ENCODE measurements at places on chromosomes 11 and 22.
A peak's percentile ranks its signal among the peaks of the same experiment; 100 is the strongest.

- no peak for DNase-seq
These were observed 34.6 kb downstream of the CSNK2A3 start for GRCh38 chr11:11318461-11318860.

- DNase-seq, result no peak
These were observed 73.8 kb downstream of the FAM76B start for GRCh38 chr11:95715777-95716241.

DNA sequence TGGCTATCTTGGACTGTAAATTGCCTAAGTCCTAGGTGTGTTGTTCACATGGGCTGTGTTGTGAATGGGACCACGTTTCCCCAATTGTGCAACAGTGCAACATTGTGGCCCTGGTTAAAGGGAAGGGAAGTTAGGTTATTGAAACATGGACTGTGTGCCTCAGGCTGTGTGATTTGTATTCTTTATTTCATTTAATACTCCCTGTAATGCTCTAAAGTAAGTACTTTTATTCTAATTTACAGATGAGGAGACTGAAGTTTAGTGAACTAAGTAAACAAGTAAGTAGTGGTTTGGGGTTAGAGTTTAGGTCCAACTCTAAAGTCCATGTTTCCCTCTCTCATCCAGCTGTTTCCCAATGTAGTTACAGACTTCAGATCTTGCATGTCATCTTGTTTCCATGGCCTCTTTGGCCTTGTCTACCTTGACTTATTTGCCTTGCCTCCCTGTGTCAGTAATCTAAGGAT is 77.7 kb downstream of the STIM1 start:
- no peak for DNase-seq

DNA sequence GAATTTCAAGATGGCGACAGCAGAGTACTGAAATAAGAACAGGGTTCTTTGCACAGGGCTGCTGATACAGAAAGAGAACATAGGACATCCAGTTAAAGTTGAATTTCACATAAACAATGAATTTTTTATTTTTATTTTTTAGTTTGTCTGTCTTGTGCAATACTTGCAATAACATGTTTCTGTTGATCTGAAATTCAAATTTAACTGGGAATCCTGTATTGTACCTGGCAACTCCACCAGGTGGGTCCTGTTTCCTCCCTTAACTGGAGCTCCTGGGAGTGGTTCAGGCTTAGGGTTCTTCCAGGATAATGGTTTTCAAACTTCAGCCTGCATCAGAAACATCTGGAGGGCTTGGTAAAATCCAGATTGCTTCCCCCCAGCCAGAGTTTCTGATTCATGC is 14.9 kb upstream of the SERPINH1 start:
- no peak for DNase-seq

GRCh38 chr22:22576989-22577427 is 17.9 kb upstream of the PRAME start:
- DNase-seq, result no peak

- DNase-seq, result peak; percentile 22
These were observed 872 bp downstream of the TMA7B start for GRCh38 chr22:39960791-39961746.

GRCh38 chr11:120224972-120225909 is 14.4 kb downstream of the OAF start:
- DNase-seq, result no peak

DNA sequence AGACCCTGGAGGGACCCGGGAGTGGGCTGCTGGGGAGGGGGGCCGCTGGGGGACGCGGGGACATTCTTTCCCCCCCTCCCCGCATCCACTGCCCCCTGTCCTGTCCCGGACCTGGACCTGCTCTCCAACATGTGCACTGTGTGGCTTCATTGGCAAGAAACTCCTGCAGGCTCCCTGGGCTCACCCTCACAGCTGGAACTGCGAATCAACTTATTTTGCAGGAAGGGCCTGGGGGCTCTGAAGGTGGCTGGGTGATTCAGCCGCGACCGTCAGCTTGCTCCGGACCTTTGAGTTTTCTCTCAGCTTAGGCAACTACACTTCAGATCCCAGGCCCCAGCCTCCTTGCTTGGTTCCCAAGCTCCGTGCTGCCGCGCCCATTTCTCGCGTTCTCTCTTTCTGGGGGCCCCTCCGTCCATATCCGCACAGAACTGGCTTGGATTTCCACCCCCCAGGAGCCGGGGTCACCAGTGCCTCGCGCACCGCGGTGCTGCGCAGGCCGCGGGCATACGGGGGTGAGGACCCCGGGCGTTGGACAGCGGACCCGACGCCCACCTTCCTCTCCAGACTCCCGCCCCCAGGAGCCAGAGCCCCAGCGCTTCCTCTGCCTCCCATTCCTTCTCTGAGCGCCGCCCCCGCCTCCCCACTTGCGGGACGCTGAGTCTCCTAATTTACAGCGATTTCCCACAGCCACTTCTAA is 471 bp upstream of the AHNAK start:
- DNase-seq, result no peak

DNA sequence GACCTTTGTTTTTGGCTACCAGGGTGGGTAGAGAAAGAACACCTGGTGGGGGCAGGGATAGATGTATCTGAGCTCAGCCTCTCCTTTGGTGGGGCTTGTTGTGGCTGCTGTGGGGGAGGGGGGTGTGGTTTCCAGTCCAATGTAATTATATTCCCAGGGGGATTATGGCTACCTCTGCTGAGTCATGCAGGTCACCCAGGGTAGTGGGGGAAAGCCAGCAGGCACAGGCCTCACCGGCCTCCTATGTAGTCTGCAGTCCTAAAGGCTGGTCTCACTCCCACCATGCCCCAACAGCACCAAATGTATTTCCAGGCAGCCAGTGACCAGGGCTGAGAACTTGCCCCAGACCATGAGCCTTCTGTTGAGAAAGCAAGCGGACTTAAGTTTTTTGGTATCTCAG is 119.6 kb downstream of the DYNC2H1 start:
- no peak for DNase-seq

- no peak for DNase-seq
These were observed 427.0 kb upstream of the DDI1 start for GRCh38 chr11:103609117-103610066.

- no peak for DNase-seq
These were observed 79.9 kb downstream of the AMBRA1 start for GRCh38 chr11:46513934-46514342.

GRCh38 chr22:47374901-47375575 is 612.6 kb downstream of the TBC1D22A start:
- no peak for DNase-seq

DNA sequence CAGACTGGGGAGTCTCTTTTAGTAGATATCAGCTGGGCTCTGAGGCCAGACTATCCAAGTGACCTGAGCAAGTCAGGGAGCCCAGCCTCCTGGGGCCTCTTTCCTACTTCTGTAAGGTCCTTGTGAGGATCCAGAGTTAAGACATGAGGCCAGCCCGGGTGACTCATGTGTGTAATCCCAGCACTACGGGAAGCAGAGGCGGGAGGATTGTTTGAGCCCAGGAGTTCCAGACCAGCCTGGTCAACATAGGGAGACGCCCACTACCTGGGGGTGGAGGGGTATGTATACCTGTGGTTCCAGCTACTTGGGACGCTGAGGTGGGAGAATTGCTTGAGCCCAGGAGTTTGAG is 36.9 kb upstream of the POLA2 start:
- DNase-seq, result no peak

- peak; percentile 72 for DNase-seq
These were observed 11.4 kb downstream of the IGSF9B start for GRCh38 chr11:133945087-133945974.

DNA sequence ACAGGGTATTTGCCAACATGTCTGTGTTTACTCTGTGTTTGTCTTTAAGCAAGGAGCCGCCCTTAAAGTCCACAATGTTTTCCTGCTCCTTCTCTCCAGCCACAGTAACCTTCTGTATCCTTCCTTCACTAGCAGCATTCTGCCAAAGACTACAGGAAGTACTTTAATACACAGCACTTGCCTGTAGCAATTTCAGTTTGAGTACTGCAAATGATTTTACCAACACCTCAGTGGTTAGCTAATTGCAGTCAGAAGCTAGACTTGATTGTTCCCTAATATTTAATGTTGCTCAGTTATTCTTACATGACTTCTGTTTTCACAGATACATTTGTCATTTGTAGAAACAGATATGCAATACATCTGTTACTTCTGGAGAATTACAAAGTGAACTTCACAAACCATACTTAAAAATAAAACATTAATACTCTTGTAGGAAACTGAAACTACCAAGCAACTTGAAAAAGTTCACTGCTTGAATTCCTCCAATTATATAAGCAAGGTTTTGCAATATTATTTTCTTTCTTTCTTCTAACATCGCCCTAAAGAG is 69.1 kb downstream of the FCHSD2 start:
- no peak for DNase-seq

DNA sequence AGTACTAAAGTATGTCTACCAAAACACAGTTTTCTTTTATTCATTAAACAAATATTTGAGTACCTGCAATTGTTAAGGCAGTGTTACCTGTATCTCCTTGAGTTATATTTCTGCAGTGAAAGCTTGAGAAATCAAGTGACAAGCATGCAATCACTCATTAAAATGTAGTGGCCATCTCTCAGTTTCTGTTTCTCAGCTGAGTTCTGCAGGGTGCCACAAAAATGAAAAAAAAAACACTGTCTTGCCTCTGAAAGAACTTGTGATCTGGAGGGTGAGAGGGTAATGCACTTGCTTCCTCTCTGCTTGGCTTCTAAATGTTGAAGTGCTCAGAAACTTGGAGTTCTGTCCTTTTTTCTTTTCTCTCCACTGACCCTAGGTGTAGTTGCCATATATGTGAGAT is 6.8 kb downstream of the QSER1 start:
- no peak for DNase-seq

DNA sequence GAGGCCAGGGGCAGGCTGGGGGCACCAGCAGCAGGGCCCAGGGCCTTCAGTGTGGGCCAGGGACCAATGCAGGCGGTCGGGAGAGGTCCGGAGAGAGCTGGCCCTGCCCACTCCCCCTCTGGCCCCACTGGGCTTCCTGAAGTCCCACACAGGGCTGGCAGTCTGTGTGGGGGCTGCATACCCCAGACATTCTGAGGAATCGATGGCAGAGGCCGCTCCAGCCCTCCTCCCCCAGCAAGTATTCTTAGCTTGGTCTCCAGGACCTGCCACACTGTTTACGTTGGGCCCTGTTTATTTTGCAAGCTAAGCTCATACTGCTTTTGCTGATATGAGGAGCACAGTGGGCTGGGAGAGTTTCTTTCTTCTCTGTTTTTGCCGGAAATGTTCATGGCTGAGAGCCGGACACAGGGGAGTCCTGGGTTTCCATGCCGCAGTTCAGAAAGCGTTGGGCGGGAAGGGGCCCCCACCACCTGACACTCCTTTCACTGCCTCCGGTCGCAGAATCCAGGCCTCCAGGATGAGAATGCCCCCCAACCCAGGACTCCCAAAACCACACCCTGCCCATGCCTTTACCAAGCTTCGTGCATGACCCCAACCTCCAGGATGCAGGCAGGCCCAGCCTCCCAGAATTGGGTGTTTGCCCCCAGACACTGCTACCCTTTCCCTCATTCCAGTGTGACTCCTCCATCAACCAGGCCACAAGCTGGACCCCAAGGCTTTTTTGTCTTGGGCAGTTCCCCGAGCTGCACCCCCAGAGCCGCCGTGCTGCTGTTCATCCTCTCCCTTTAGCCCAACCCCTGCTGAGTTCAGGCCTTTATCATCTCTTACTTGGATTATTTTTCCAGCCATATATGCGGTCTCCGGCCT is 81.8 kb upstream of the KCNQ1OT1 start:
- DNase-seq, result no peak

DNA sequence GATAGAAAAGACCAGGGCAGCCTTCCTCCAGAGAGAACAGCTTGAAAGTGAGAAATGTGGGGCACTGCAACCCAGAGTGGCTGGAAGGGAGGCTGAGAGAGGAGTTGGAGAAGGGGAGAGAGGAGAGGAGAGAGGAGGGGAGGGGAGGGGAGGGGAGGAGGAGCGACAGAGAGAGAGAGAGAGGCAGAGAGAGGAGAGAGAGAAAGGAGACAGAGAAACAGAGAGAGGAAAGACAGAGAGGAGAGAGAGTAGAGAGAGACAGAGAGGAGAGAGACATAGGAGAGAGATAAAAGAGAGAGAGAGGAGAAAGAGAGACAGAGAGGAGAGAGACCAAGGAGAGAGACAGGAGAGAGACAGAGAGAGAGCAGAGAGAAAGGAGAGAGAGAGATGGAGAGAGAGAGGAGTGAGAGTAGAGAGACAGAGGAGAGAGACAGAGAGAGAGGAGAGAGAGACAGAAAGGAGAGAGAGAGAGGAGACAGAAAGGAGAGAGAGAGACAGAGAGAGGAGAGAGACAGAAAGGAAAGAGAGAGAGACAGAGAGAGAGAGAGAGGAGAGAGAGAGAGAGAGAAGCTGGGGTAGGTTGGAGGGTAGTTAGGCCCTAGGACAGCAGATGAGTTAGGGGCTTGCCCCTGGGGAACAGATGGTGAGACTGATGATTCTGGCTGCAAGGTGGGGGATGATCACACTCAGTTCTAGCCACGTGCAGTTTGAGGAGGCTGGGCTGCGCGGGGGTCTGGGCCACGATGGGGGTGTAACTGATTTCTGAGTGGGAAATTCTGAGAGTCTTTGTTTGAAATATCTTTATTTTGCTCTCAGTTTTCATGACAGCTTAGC is 8.5 kb upstream of the SCYL1 start:
- no peak for DNase-seq

DNA sequence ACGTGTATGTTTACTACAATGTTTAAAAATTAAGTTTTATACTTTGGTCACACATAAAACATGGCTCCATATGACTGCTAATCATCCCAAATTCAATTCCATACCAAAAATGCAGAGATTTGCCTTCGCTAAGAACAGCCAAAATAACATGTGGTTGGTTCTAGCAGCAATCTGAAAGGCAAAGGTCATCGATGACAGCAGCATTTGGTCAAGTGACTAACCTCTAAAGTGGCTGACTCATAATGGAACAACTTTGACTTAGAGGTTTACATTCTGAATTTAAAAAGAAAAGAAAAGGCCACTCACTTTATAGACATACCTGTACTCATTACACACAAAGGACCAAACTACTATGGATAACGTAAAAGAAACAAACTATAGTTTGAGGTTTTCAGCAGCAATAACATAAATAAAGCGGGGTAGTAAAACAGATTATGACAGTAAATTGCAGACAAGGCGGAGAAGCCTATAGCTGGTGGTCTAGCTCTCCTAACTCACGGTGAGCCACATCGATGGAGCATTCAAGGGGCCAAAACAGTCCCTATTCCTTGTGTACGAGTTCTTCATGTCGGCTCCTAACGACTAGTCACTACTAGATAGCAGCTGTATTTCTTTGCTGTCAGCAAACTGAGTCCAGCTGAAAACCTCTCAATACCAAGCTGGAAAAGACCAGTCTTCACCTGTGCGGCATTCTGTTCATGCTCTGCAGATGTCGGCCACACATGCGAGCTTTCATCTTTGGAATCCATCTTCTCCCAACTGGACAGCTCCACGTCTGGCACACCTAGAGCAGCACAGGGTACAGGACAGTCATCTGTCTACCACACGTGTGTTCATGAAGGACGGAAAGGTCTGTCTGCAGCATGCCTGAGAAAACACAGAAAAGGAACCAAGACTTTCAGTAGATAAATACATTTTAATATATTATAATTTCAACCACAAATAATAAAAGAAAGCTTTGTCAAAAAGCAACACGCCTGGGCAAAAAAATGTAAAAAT is 42.1 kb downstream of the PRDM10 start:
- no peak for DNase-seq

- no peak for DNase-seq
These were observed 61.7 kb downstream of the CSNK2A3 start for GRCh38 chr11:11291041-11292015.

Measured in stimulated activated CD4-positive, alpha-beta T cell treated with anti-CD3 and anti-CD28 coated beads, Interleukin-1b, Interleukin-23, amount 100 ng/mL, for 4 hours (primary cell).